Activated T-cell treated with anti-CD3 and anti-CD28 coated beads, Interleukin-2, amount 50 U/mL, for 72 hours (primary cell): ENCODE measurements at places on chromosomes 4 and X.

- no peak for DNase-seq
Measured at GRCh38 chrX:46630141-46630540, 56.6 kb downstream of the CHST7 start.

DNA sequence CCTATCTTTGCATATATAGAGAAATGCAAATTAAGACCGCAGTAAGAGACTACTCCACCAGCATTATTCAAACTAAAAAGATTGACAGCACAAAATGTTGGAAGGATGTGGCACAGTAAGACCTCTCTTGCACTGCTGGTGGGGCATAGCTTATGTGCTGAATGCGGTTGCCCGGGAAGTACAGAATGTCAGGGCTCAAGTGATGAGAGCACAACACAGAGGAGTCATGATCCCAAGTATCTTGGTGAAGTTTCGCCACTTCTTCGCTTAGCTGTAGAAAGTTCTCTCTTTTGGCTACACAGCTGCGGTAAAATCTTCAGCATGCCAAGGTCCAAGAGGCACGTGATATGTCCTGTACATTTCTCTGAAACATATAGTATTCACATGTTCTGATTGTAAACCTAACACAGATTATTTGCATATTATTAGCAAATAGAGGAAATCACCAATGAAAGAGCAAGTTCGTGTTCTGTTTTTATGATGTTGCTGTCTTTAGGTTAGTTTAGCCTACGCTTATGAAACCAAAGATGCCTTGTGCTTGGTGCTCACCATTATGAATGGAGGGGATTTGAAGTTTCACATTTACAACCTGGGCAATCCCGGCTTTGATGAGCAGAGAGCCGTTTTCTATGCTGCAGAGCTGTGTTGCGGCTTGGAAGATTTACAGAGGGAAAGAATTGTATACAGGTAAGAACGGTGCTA is 55.0 kb downstream of the HTT-AS start:
- DNase-seq = no peak

DNA sequence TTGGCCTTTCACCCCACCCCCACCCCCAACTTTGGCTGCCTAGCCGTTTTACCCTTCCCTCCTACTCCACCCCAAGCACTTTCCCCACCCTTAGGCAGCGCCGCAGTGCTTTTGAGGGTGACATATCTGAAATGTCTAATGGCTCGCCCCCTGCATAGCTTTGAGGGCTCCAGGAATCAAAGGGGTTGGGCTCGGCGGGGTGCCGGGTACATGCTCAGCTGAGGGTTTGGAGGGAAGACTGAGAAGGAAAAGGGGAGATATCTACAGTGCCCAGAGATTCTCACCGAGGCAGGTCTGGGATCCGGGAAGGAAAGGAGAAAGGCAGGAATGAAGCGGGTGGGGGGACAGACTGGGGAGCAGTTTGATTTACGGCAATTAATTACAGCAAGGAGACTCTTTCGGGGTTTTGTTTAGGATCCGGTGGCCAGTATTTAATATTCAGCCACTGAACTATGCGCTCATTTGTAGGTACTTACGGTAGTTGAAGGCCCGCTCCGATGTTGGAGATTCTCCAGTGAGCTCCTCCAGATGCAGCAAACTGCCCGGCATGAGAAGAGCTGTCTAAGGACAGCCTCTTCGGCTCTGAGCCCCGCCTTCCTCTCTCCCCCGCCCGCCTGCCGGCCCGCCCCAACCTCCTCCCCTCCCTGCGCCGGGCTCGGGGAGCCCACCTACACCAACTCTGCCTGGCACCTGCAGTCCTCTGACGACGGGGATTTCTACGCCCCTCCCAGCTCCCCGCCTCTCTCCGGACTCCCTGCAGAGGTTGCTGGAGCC is at the start of gene IGSF1:
TSS of gene IGSF1 (minus strand) at position 569 of the 774 bp plus-strand sequence. CDS start 2,632 bp downstream, outside the sequence.
- no peak for DNase-seq

GRCh38 chrX:128807367-128807766 is 715.9 kb downstream of the SMARCA1 start:
- no peak for DNase-seq

DNA sequence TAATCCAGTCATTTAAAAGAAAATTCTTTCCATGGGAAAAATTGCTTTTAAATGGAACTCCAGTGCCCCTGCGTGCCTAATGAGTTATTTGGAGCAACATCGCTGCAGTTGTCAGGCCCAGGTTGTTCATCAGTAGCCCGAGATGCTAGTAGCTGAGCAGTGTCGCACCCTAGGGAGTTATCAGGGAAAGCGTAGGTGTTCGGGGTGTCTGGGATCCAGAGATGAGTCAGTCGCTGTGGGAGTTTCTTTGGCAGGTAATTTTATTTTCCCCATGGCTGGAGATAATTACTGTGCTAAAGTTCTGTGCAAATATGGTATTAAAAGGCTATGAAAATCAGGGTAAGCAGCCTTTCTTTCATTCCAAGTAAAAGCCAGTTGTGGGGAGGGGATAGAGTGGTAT is 49.4 kb downstream of the ANXA3 start:
- no peak for DNase-seq

GRCh38 chrX:27694667-27695066 is 104.5 kb downstream of the DCAF8L2 start:
- DNase-seq = no peak

DNA sequence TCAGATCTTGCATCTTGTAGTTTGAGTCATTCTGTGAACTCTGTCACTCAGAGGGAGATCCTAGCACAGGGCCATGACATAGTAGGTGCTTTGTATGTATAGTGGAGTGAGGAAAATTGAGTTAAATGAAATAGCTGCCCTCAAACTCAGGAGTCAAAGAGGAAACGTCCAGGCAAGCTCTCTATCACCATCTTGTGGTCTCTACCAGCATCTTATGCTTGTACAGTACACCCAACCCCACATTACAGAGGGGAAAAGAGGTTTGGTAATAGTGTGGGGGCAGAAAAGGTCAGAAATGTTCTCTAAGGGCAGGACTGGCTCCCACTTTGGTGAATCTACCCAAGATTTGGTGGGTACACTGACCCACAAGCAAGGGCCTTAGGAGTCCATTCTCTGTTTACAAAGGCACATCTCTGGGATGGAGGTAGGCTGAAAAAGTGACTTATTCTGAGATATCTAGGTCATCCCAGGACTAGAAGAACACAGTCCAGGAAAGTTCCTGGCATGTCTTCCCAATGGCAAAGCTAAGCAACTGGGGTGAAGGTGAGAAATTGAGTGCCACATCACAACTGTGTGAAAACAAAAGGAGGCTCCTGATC is 131.8 kb downstream of the OR13H1 start:
- DNase-seq = no peak

- no peak for DNase-seq
Measured at GRCh38 chrX:23616361-23616760, 50.9 kb upstream of the PRDX4 start.

DNA sequence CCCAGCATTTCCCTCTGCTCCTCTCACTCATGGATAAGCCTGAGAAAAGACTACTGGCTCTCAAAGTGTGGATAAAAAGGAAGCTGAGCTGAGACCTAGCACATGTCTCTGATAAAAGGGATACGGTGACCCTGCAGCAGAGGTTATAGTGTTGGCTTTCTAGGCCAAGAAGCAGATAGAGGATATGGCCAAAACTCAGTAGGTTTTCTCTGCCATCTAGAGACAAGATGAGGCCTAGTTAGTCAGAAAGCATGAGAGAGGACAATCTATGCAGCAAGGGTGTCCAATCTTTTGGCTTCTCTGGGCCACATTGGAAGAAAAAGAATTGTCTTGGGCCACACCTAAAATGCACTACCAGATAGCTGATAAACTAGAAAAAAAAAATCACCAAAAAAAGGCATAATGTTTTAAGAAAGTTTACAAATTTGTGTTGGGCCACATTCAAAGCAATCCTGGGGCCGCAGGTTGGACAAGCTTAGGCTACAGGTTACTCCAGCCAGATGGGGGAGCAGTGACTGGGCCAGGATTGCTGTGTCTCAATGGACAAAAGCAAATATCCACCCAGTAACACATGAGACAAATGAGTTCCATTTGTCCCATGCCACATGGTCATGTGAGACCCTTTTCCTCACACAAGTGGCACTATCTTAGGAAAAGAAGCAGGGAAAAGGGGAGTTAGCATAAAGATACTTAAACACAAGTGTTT is 411.4 kb downstream of the INPP4B start:
- no peak for DNase-seq

DNA sequence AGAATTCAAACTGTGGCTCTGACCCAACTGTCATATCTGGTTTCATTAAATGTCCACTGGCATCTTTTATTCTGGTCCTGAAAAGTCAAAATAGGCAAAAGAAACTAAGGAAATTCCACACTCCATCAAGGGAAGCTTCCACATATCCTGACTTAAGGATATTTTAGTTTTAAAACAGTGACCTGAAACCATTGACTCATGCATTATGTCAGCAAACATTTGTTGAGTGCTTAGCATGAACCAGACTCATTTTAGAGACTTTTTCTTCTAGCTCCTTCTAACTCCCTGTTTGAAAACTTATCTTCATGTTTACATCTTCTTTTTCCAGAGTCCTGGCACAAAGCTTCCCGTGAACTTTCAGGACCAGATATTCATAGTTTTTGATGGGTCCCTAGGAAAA is 6.9 kb upstream of the CXCL1 start:
- no peak for DNase-seq

GRCh38 chrX:154327038-154327820 is 31.6 kb downstream of the TKTL1 start:
- DNase-seq = peak; percentile 25

DNA sequence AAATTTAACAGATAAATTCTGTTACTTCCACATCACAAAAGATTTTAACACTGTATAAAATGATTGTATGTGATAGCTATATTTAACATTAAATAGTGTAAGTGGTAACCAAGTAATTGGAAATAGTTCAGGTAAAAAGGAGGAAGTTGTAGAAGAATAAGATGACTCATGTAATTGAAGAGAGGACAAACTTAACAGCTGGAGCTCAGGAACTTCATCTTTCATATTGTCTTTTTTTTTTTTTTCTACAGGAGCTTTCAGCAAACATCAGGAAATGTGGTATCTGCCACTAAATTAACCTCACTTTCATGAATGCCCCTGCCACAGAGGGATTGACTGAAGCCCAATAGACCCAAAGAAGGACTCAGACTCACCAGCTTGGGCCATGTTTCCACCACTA is 188.4 kb upstream of the VEGFC start:
- DNase-seq = no peak

GRCh38 chr4:177948853-177949252 is 506.6 kb upstream of the AGA start:
- DNase-seq = no peak
